Activated CD4-positive, alpha-beta memory T cell treated with anti-CD3 and anti-CD28 coated beads, Interleukin-2, amount 10 ng/mL, durations not matched to agents 7 days and 5 days (primary cell): ENCODE measurements at places on chromosomes 6 and 20. TPM values are rescaled to one million over a fixed set of nuclear protein-coding genes. Genes with fewer than 3 reads are reported as not detected.

- H3K27me3 ChIP-seq: no peaks in the 10 kb centered on the region
- no peak overlapping the region for H3K27ac ChIP-seq
- H3K4me3 ChIP-seq: no peak overlapping the region
- no peaks in the 10 kb centered on the region for H3K4me1 ChIP-seq
Observed at GRCh38 chr20:40050596-40050995, 638.4 kb downstream of the MAFB start.

GRCh38 chr6:109081516-109082187 is 13.0 kb downstream of the SESN1 start:
- no peak overlapping the region for H3K27ac ChIP-seq
- peaks cover 1% of the 10 kb centered on the region for H3K4me1 ChIP-seq
- no peaks in the 10 kb centered on the region for H3K27me3 ChIP-seq
- H3K36me3 ChIP-seq: no peaks in the 10 kb centered on the region

- no peak overlapping the region for H3K27ac ChIP-seq
- H3K4me1 ChIP-seq: peaks cover 21% of the 10 kb centered on the region
- H3K36me3 ChIP-seq: peaks cover 10% of the 10 kb centered on the region
- peak; percentile 62 for DNase-seq
- H3K4me3 ChIP-seq: peak overlapping the region; percentile 60
- H3K27me3 ChIP-seq: peaks cover 10% of the 10 kb centered on the region
Observed at GRCh38 chr20:44738813-44739477, 6.7 kb upstream of the KCNK15 start.

DNA sequence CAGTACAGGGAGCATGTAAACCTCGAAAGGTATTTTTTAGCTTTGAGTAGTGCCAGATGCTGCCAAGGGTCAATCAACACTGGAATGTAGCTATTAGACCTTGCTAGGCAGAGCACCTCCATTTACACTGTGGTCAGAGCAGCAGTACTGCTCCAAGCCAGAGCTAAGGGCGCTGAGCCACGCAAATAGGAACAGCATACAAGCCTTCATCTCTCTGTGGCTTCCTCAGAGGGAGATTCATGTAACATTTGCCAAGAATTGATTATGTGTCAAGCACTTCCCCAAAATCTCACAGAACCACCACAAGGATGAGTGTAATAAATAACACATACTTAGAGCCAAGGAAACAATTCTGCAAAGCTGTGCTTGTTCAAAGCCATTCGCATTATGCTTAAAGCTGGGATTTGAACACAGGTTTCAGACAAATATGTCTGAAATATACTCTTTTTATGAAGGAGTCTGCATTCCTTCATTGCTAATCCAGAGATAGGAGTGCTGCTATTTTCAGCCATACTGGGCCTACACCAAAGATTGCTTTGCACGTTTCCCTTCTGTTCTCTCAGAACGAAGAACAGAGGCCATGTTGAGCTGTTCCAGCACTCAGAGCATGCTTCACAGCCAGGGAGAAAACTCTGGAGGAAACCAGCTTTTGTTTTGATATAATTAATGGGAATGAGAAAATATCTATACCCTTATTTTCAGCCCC is 97.7 kb downstream of the SLC16A10 start:
- H3K36me3 ChIP-seq: peaks cover 3% of the 10 kb centered on the region
- peaks cover 7% of the 10 kb centered on the region for H3K4me1 ChIP-seq
- H3K27me3 ChIP-seq: no peaks in the 10 kb centered on the region
- H3K4me3 ChIP-seq: no peak overlapping the region

CALHM4 gene
- not detected for total RNA-seq

DNA sequence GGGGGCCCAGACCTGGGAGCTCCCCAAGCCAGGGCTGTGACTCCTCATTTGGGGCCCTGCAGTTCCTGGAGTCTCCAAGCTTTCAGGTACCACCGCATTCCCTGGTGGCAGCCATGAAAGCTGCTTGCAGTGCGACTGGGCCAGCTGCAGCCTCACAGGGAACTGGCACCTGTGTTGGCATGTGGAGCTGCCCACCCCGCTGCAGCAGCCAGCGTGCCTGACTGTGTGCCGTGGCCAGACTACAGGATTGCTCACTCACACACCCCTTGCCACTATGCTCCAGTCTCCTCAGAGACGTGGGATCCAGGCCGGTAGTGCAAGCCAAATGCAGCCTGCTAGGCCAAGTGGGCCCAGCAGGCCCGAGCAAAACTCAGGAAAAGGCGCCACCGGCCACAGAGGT is 450.7 kb downstream of the COL12A1 start:
- H3K36me3 ChIP-seq: no peaks in the 10 kb centered on the region
- H3K4me1 ChIP-seq: no peaks in the 10 kb centered on the region
- H3K4me3 ChIP-seq: no peak overlapping the region
- DNase-seq: no peak

DNA sequence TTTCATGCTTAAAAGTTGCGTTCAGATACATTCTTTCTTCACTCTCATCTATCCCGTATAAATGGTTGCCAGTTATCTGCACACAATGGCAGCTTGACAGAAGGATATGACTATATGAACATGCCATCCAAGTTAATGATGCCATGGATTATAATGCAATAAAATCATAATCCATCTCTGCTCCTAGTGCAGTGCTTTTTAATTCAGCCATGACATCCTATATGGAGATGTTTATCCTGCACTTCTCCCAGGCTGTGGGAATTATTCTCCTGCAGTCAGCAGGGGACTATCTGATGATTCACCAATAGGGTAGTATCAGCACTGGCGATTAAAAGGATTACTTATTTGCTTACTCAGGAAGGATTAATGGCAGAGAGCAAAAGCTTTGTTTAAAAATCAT is 273.8 kb downstream of the SAMD5 start:
- no peak for DNase-seq
- H3K4me1 ChIP-seq: no peaks in the 10 kb centered on the region
- H3K4me3 ChIP-seq: no peak overlapping the region
- H3K36me3 ChIP-seq: no peaks in the 10 kb centered on the region

DNA sequence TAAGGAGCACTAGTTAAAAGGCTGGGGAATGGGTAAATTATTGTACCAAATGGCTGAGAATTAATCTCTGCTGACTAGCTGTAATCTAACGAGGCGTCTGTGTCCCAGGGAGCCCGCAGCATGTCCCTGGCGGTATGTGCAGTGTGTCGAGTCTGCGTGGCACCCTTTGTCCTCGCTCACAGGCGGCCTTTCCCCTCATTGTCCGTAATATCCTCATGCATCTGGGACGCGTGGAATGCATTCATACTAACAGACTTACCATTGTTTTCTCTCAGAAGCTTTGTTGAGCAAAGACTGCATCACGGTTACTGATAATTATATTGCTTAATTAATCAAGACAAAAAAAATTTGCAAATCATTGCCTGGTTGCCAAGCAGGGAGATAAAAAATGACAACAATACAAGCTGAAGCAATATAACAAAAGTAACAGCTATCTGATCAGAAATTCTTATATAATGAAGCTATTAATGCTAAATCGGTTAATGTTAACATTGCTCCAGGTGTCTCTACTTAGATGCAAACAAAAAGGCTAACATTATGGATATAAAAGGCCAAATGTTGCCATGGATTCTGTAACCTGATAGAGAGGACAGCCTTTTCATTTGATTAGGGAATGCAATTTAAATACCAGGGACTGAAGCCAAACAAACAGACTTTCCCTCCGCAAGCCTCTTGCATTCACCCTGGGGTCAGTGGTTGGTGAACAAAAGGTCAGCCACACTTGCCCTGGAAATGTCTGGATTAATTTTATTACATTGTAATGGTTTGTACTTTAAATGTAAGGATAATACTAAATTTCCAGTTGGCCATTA is 124.8 kb downstream of the INSM1 start:
- peaks cover 29% of the 10 kb centered on the region for H3K36me3 ChIP-seq
- no peak for DNase-seq
- H3K4me3 ChIP-seq: no peak overlapping the region
- H3K27me3 ChIP-seq: no peaks in the 10 kb centered on the region
- H3K4me1 ChIP-seq: peaks cover 49% of the 10 kb centered on the region

OR2H2 gene
- total RNA-seq: not detected

- H3K4me1 ChIP-seq: peaks cover 66% of the 10 kb centered on the region
- H3K36me3 ChIP-seq: peaks cover 99% of the 10 kb centered on the region
- peak overlapping the region; percentile 36 for H3K27ac ChIP-seq
- no peaks in the 10 kb centered on the region for H3K27me3 ChIP-seq
Observed at GRCh38 chr6:408599-409102, 17.1 kb downstream of the IRF4 start.

PAQR8 gene
- total RNA-seq: 12.8 TPM

DEFB132 gene
- total RNA-seq: not detected

MARCKS gene
- not detected for total RNA-seq

CEP43 gene
- 21.5 TPM for total RNA-seq

DNA sequence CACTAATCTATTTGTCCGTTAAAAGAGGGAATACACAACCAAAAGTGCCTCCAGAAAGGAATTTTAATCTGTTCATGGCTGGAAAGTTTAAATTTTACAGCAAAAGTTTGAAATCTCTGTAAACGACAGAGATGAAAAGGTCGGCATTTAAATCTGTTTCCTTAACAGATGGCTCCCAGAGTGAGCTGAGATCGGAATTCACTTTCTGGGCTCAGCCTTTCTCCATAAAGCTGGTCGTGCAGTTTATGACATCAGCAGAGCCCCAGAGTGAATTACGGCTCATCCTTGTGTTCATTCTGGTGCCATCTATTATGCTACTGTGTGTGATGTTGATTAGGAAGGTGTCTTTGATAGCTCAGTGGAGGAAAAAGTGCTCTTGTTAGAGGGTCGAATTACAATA is 117.6 kb upstream of the ZFP64 start:
- H3K4me3 ChIP-seq: no peak overlapping the region
- H3K4me1 ChIP-seq: peaks cover 17% of the 10 kb centered on the region
- H3K27ac ChIP-seq: no peak overlapping the region
- H3K36me3 ChIP-seq: no peaks in the 10 kb centered on the region

DNA sequence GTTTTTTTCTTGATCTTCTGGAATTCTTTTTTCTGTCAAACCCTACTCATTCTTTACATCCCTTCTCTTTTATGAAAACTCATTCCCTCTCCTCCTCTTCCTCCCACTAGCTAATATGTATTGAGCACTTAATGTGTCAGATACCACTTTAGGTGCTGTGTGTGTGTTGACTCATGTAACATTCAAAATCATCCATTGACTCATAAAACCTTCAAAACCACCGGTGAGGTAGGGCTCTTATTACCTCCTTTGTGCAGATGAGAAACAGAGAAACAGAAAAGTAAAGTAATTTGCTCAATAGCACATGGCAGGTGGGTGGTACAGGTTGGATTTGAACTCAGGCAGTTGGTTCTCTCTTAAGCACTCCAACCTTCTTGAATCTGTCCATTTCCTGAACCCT is 136.3 kb upstream of the NEDD9 start:
- peaks cover 70% of the 10 kb centered on the region for H3K4me1 ChIP-seq
- DNase-seq: no peak
- H3K36me3 ChIP-seq: peaks cover 57% of the 10 kb centered on the region
- peak overlapping the region; percentile 47 for H3K27ac ChIP-seq
- H3K4me3 ChIP-seq: no peak overlapping the region
- H3K27me3 ChIP-seq: no peaks in the 10 kb centered on the region

CDYL gene
- total RNA-seq: 30.5 TPM

- DNase-seq: no peak
- H3K4me3 ChIP-seq: no peak overlapping the region
- H3K27me3 ChIP-seq: no peaks in the 10 kb centered on the region
- H3K4me1 ChIP-seq: no peaks in the 10 kb centered on the region
- no peaks in the 10 kb centered on the region for H3K36me3 ChIP-seq
Observed at GRCh38 chr20:11197851-11198250, 524.1 kb upstream of the JAG1 start.

TPBG gene
- total RNA-seq: 0.18 TPM

GRCh38 chr6:18081025-18081668 is 41.3 kb downstream of the NHLRC1 start:
- peaks cover 2% of the 10 kb centered on the region for H3K36me3 ChIP-seq
- no peak overlapping the region for H3K4me3 ChIP-seq
- peaks cover 10% of the 10 kb centered on the region for H3K27me3 ChIP-seq
- no peak overlapping the region for H3K27ac ChIP-seq
- H3K4me1 ChIP-seq: no peaks in the 10 kb centered on the region
- no peak for DNase-seq

DNA sequence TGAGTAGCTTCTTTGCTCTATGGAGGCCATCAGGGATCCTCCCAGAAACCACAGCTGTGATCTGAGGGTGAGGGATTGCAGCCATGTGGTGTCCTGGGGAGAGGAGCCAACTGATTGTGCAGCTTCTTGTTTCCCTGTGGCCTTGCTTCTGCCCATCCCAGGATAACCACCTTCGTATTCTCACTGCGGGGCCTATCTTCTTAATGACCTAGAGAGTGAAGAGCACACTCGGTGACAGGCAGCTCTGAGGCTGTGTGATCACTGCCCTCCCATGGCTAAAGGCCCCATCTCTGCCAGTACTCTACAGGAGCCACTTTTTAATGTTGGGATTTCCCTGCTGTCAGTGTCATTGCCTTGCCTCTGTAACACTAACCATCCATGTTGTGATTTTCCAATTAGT is 5.3 kb upstream of the RAET1L start:
- no peak overlapping the region for H3K27ac ChIP-seq
- H3K4me1 ChIP-seq: peaks cover 2% of the 10 kb centered on the region
- H3K27me3 ChIP-seq: peaks cover 73% of the 10 kb centered on the region
- no peak for DNase-seq
- H3K36me3 ChIP-seq: no peaks in the 10 kb centered on the region

KCNK15 gene
- not detected for total RNA-seq

- H3K4me1 ChIP-seq: peaks cover 28% of the 10 kb centered on the region
- peaks cover 13% of the 10 kb centered on the region for H3K36me3 ChIP-seq
- no peak overlapping the region for H3K4me3 ChIP-seq
- H3K27me3 ChIP-seq: peaks cover 47% of the 10 kb centered on the region
- no peak for DNase-seq
Observed at GRCh38 chr6:26594131-26594498, 2.6 kb upstream of the ABT1 start.

- DNase-seq: no peak
- no peak overlapping the region for H3K4me3 ChIP-seq
- H3K27ac ChIP-seq: no peak overlapping the region
Observed at GRCh38 chr6:82872185-82872584, 193.5 kb downstream of the UBE3D start.

CHRNA4 gene
- not detected for total RNA-seq

PRPH2 gene
- not detected for total RNA-seq

DNA sequence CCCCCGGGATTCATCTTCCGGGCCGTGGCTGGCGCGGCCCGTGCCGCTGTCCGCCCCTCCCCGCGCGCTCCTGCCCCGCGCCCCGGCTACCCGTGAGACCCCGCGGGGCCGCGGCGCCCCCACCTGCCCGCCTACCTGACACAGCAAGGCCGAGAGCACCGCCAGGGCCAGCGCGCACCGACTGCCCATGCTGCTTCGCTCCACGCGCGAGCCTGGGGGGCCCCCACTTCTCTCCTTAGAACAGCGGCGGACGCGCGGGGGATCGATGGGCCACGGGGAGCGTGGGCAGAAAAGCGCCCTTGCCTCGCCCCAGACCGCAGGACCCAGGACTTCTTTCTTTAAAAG is 955 bp downstream of the DLL1 start:
- H3K36me3 ChIP-seq: peaks cover 5% of the 10 kb centered on the region
- no peak overlapping the region for H3K27ac ChIP-seq
- DNase-seq: no peak
- peaks cover 77% of the 10 kb centered on the region for H3K27me3 ChIP-seq

GRCh38 chr6:125512621-125513020 is 210.9 kb upstream of the HDDC2 start:
- no peaks in the 10 kb centered on the region for H3K4me1 ChIP-seq
- no peak for DNase-seq
- no peak overlapping the region for H3K4me3 ChIP-seq
